ENCODE measurements at places on chromosomes 7 and 10.

- DNase-seq, result peak; percentile 86
Measured at GRCh38 chr10:92574548-92575261, 812 bp upstream of the IDE start.

DNA sequence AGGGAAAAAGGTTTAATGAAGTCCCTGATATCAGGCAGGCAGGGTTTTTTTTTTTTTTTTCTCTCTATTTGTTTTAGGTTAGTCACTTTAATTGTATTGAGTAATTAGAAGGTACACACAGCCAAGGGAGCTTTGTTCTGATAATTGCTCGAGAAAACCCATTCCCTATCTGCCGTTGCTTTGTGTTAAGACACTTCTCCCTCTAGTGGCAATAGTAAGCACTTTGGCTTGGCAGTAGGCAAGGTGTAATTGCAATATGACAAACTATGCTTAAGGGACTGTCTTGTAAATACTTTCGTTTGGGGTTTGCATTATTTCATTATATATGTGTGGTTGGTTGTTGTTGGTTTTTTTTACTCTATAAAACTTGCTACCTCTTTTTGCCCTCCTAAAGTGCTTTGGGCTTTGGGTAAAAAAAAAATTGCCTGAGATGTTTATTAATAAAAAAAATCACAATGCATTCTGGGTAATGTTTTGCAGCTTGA is 113.4 kb downstream of the BTRC start:
- DNase-seq, result peak; percentile 74

GRCh38 chr10:71998840-71999194 is 34.6 kb downstream of the CHST3 start:
- DNase-seq, result peak; percentile 84

DNA sequence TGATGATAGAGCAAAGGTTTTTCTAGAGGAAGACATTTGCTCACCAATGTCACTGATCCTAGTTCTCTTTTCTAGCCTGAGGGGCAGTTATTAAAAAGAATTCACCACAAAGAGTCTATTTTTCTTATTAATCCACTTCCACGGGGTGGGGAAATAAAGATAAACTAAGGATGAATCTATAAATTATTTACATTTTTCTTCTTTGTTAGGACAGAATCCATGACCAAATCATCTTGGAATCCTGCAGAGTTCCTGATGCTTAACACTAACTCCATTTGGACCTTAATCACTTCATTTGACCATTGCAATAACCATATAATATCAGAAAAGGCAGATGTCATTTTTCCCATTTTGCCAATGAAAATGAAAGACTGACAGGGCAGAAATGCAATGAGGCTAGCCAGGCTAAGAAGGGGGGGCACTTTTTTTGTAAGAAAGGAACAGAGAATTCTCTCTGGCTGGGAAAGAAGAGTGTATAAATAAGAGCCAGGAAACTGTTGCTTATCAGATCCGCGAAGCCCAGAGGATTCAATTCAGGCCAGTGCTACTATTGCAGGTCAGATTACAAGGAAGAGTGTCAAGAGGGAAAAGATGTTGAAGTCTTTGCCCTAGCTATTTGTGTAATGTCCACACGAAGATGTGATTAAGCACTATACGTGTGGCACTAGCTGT is 433.2 kb downstream of the TNS3 start:
- DNase-seq, result no peak

GRCh38 chr10:110218632-110219031 is 11.2 kb downstream of the MXI1 start:
- DNase-seq, result no peak

- no peak for DNase-seq
Measured at GRCh38 chr7:10677668-10678232, 295.9 kb upstream of the PHF14 start.

DNA sequence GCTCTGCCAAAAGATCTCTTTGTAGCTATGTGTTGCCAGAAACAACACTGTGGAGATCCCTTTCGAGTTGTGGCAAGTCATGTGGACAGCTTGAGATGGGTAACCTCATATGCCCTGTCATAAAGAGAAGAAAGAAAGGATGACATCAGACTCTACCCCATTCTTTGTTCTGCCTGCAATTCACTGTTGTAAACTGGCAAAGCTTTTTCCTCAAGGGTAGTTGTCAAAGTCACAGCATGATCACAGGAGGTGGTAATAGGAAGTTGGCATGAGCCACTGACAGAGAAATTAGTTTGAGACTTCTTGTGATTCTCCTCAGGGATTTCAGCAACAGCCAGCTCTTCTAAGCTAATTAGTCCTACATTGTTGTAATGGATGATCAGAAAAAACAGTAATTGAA is 19.4 kb upstream of the MINDY3 start:
- no peak for DNase-seq

DNA sequence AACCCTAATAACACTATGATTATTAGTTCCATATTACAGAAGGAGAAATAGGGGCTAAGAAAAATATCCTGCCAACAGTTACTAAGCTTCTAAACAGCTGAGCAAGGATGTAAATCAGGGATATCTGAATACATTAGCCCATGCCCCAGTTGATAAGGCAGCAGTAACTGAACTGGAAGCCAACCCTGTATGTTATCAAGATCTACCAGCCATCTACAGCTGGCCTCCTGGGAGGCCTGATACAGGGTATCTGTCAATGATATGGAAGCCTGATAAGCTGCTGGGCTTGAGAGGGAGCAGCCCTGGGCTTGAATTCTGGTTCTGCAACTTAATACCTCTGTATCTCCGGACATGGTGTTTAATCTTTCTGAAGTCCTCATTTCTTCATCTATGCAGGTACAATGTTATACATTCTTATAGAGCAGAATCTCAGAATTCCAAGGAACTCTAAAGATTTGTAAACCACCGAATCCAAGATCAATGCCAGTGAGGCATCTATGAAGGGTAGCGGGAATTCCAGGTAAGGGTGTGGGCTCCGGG is 37.9 kb upstream of the AFAP1L2 start:
- no peak for DNase-seq

Data from GM03348 (cell line).